ENCODE measurements at places on chromosomes 11 and 22.

DNA sequence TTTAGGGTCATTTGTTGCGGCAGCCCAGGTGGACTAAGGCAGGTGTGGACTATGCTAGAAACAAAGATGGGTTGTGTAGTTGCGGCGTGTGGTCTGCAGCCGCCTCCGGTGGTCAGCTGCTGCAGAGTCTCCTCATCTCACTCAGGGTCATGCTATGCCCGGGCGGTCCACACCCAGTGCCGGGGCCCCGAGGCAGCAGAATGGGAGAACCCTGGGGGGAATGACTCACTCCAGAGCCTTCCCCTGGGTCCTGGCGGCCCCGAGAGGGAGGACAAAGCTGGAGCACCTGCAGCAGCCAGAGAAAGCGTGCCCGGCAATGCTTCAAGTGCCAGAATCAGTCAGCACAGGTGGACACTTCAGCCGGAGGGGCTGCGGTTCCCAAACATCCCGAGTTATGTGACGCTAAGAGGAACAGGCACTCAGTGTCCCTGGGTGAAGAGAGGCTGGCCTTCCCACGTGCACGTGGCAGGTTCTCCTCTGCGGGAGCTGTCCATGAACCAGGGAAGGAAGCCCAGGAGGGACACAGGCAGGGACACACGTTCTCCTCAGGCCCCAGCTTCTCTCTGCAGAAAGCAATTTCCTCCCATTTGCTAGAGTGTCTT, 289.6 kb upstream of the B3GAT1 start:
- DNase-seq = no peak

DNA sequence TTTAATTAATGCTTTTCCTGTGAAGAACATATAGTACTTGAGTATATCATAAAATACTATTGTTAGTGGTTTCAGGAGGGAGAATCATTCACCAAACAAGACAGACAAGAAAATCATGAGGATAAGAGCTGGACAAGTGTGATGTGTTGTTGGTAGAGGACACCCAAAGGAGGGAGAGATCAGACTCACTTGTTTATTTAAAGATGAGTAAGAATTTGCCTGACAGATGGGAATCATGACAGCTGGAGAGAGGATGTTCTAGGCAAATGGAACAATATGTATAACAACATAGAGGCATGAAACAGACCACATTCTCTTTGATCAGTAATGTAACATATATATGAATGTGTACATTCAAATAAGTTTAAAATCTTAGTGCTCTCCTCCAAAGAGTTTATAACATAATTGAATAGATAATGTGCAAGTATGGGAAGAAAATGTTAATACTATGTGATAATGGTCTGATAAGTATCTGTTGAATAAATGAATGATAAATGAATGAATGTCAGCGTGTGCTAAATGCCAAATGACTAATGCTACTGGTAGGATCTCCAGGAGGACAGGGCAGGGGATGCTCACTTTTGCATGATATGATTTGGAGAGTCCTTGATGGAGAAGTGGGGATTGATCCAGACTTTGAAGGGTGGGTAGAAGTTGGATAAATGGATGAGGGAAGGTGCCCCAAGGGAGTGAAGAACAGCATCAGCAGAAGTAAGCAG, 228.9 kb upstream of the SORL1-AS1 start:
- DNase-seq = no peak

DNA sequence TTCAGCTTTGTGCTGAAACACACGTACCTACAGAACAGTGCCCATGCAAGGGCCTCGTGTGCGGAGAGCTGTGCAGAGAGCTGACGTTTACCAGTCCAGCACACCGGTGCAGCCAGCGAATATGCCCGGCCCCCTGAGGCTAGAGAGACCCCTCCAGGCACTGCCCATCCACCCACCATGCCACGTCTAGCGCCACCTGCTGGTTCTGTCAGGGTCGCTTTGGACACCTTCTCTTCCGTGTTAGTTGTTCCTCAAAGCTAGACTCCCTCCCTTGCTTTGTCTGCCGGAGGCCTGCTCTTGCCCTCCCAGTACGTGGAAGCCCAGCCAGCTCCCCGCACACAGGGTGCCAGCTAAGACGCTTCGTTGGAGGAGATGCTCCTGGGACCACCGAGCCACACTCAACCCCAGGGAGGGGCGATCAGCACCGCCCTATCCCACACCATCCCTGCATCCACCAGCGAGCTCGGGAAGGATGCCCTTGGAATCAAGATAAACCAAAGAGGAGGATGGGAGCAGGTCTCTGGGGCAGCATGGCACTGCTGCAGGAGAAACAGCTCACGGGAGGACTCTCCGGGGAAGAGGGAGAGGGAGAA, 43.4 kb downstream of the CPT1A start:
- peak; percentile 46 for DNase-seq

GRCh38 chr22:27672721-27673418, 128.7 kb downstream of the MN1 start:
- DNase-seq = no peak

DNA sequence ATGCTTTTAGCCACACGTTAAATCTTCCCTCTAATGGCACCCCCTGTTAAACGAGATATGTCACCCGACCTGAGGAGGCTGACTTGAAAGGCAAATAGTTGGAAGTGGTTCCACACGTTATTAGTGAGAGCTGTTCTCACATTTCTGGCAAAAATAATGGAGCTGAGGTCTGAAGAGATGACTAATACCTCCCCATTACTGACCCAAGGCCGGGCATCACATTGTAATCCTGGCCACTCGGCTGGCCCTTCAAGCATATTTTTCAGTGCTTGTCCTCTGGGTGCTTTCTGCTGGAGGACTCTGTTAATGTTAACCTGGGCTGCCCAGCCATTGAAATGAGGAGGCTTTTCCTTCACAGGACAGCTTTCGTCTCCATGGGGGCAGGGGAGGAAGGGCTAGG, 260.0 kb upstream of the CADM1 start:
- DNase-seq = no peak

GRCh38 chr11:130431331-130431773, 2.9 kb upstream of the ADAMTS8 start:
- DNase-seq = peak; percentile 69

All from activated CD8-positive, alpha-beta memory T cell treated with anti-CD3 and anti-CD28 coated beads, Interleukin-2, amount 50 U/mL, for 4 hours (primary cell).